ENCODE measurements at places on chromosomes 4 and X.

DNA sequence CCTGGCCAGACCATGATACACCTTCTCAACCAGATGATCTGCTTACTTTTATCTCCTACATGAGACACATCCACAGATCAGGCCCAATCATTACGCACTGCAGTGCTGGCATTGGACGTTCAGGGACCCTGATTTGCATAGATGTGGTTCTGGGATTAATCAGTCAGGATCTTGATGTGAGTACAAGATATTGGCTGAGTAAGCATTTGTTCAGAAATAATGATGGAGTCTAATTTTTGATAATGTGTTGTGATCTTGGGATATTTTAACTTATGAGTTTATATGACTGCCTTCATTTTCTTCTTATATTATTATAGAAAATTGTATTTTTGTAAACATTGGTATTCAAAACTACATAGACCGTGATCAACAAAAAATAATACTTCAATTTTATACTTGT lies 39.4 kb downstream of the SLC10A6 start:
- no peak for DNase-seq

- DNase-seq, result no peak
Observed at GRCh38 chr4:5619913-5620625, 88.3 kb downstream of the EVC2 start.

- DNase-seq, result no peak
Observed at GRCh38 chr4:67725132-67725531, 24.2 kb upstream of the UBA6 start.

DNA sequence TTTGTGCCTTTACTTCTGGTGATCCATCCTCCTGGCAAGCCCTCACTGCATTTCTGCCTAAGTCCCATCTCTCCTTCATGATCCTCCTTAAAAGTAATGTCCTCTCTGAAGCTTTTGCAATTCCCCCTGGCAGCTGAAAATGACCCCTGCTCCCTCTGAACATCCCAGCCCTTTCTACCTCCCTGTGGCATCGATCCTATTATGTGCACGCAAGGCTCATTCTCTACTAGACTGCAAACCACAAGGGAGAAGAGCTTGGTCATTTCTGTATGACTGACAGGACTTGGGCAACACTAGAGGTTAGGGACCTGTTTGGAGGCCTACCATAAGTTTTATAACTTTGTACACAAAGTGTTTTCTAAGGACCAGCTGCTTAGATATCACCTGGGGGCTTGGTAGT lies 50.8 kb upstream of the RAP2C start:
- no peak for DNase-seq

- DNase-seq, result peak; percentile 10
Observed at GRCh38 chrX:1249101-1249887, 19.3 kb upstream of the CSF2RA start.

All from GM04503 (cell line).